ENCODE measurements at places on chromosomes 12 and 14.

DNA sequence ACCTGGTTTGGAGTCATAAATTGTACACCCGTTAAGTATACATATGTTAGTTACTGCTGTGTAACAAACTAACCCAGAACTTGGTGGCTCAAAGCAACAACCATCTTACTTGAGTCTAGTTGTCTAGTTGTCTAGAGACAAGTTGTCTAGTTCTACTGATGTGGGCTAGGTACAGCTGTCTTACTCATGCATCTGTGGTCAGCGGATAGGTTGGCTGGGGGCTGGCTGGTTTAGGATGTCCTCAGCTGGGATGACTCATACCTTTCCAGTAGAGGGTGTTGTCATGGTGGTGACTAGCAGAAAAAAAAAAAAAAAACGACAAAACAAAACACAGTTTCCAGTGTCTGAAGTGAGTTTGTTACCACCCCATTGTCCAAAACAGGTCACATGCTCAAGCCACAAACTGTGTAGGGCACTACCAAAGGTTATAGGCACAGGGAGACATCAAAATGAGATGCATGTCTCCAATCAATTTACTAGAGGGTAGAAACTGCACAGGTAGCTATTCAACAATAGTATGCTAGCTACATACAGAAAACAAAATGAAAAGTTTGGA lies 680.3 kb downstream of the MED13L start:
- DNase-seq, result no peak

DNA sequence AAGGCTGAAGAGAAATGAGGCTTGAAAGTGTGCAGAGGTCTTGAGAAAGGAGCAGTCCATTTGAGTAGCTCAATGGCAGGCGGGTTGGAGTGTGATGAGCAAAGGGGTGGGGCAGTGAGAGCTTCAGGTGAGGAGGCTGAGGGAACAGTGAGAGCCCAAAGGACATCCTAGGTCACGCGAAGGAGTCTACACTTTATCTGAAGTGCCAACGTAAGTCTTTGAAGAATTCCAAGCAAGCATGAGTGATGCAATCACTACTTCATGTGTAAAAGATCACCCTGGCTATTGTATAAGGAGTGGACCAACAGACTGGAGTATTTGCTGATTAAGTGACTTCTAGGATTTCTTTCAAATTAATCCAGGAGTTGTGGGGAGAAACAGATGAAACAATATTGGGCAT lies 159.9 kb upstream of the HIF1A start:
- DNase-seq, result no peak

DNA sequence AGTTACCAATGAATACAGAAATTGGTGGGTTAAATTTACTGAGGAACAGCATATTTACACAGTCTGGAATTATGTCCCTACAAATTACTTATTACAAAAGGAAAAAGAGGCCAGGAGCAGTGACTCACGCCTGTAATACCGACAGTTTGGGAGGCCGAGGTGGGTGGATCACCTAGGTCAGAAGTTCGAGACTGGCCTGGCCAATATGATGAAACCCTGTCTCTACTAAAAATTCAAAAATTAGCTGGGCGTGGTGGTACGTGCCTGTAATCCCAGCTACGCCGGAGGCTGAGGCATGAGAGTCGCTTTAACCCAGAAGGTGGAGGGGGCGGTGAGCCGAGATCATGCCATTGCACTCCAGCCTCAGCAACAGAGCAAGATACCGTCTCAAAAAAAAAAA lies 52.6 kb downstream of the HECTD1 start:
- DNase-seq, result no peak

DNA sequence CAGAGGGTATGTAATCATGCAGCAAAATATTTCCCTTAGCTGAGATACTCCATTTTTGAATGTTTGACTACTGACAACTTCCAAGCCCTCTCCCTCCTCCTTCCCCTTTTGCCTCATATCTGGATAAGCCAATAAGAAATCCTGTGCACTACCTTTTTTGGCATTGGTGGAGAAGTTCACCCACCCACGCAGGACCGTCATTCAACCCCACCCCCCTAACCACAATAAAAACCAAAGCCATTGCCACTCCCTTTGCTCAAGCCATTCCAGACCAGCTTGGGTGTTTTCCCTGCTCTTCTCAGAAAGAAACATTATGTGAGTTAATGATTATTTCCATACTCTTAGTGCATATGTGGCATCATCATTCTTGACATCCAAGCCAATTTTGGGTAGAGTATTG lies 176.7 kb downstream of the PTPN11 start:
- no peak for DNase-seq

- no peak for DNase-seq
These were observed 7.8 kb upstream of the TCHP start for GRCh38 chr12:109892165-109892715.

GRCh38 chr14:20302042-20302755 lies 3.6 kb downstream of the TTC5 start:
- DNase-seq, result no peak

DNA sequence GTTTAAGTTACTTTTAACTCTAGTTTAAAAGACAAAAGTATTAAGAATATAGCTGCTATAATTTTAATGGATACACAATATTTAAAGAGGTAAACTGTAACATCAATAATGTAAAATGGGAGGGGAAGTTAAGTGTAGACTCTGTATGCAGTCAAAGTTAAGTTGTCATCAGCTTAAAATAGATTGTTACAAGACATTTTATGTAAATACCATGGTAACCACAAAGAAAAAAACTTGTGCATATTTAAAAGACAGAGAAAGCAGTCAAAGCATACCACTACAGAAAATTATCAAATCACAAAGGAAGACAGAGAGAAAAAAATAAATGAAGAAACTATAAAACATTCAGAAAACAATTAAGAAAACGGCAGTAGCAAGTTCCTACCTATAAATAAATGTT lies 73.3 kb downstream of the CEP128 start:
- no peak for DNase-seq

DNA sequence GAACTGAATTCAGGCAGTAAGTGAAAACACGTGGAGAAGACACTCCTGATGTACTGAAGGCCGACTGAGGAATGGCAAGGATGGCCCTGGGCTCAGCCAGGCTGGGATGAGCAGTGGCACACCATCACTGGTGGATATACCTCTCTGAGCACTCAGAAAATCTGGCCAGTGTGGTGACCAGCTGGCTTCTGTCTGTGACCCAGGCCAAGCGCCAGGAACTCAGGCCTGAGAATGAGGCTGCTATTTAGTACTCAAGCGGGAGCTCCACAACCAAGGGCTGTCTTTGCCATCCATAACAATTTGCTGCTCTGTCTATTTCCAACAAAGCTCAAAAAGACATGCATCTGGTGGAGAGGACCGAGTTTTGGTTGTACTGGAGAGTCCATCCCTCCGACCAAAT lies 586.3 kb downstream of the BCL11B start:
- no peak for DNase-seq

DNA sequence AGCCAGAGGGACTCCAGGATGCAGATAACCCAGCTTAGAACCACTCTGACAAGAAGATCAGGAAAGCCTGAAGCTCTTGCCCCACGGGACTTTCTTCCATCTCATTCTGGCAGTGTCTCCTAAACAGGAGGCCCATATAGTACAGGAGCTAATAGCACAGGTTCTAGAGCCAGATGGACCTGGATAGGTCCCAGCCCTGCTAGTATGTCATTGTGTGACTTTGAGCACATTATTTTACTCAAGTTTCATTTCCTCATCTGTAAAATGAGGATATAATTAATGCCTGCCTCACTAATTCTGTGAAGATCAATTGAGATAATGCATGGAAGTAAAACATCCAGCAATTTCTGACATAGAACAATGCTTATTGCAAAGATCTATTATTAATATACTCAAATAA lies 66.5 kb upstream of the GZMB start:
- DNase-seq, result no peak

- DNase-seq, result no peak
These were observed 101.4 kb upstream of the ADAMTS20 start for GRCh38 chr12:43653289-43653915.

GRCh38 chr14:92922883-92923743 lies at the start of gene CHGA:
TSS of gene CHGA (plus strand) at chr14:92923150. CDS start at chr14:92923360, 210 bp downstream.
- no peak for DNase-seq

DNA sequence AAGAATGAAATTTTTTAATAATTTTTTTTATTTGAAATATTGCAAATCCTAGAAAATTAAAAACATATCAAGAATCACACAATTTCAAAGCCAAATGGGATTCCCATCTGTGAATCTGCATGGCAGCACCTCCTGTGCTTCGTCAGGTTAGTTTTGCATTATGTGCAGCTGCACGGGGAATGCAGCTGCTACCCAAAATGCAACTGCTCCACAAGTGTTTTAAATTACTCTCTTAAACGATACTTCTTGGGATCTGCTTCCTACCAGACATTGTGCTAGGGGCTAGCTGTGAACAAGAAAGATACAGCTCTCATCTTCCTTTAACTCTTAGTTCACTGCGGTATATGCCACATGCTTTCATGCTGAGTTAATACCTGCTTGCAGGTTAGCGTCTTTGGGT lies 154.2 kb downstream of the CRADD start:
- DNase-seq, result no peak

DNA sequence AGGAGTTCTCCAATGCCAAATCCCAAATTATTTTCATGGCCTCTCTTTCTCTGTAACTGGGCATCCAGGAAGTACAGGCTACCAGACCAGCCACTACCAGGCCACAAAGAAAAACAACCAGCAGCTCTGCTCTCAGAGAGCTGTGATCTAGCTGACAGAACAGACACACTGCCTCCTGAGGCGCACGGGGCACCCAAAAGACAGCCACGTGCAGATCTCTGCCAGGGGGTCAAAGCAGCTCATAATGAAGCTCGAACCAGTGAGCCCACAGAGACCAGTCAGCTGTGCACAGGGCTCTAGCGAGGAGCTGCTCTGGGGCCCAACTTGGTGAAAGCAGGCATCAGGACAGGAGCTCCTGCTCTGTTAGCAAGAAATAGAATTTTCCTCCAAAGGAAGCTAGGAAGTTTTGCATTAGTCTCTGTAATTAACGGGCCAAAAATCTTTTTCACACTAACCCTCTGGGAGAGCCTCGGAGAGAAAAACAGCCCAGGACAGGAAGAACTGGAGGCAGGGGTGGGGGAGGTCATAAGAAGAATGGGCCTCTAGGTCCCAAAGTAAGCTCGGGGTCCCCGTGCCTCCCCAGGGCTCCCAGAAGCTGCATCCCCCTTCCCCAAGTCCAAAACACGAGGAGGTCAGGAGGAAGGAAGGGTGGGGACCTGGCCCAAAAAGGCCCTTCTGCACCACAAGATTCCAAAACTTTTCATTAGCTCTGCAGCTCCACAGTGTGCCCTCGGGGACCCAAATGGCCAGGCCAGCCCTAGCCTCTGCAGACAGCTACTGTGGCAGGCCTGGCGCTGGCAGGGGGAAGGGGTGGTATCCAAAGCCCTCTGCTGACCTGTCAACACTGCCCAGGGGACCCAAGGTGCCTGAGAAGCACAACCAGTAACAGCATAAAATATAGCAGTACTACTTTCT lies 30.2 kb downstream of the ACTN1 start:
- DNase-seq, result no peak

DNA sequence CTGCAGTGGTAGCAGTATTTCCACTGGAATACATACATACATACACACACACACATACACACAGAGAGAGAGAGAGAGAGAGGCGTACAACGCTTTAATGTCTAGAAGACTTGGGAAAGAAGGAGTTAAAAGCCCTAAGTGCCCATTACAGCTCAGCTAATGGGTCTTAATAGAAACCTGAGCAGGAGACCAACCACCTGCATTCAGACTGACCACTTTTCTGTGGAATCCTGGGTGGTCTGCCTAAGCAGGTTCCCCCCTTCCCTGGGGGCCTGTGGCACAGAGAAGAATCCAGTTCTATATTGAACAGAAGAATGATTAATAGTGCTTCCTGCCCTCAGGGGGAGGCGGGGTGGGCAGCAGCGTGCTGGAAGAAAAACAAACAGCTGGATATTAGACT lies 312.4 kb upstream of the PRKD1 start:
- DNase-seq, result no peak

DNA sequence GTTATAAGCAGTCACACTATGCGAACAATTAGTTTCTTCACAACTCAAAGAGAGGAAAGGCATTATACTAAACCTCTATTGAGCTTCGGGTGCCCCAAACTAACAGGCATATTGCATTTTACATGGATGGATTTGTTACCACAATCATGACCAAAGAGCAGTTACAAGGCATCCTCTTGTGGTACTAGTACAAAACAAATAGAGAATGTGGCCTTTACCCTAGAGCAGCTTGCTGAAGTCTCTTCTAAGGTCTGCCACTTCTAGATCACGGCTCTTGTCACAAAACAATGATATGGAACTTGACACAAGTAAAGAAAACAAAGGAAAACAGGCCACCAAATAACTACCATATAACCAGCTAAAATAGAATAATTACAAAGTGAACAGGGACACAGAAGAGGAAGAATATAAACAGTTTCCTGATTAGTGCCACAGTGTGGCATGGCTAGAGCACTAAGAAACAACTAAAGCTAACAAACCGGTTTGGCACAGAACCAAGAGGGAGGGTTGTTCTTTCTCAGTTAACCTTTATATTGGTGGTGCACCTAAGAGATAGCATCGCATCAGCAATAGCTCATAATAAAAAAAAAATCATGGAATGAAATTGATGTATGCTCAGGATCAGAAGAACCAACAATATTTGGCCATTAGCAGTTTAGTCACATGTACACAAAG lies 209.7 kb upstream of the ATP2B1 start:
- no peak for DNase-seq

GRCh38 chr12:2380946-2381345 lies 328.2 kb downstream of the CACNA1C start:
- DNase-seq, result no peak

DNA sequence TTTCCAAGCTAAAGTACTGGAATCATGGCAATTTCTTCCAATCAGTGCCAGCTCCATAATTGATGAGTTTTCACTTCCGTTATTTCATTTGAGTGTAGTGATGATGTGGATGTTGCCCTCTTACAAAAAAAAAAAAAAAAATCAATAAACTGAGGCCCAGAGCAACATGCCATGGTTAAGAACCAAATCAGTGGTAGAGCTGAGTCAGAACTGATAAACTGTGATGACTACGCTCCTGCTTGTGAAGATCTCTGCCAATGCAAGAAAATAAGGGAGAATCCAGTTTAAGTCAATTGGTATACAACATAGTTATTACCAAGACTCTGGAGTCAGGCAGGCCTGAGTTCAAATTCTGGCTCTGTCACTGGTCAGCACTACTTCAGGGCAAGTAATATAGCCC lies 102.7 kb downstream of the GPR135 start:
- DNase-seq, result no peak

DNA sequence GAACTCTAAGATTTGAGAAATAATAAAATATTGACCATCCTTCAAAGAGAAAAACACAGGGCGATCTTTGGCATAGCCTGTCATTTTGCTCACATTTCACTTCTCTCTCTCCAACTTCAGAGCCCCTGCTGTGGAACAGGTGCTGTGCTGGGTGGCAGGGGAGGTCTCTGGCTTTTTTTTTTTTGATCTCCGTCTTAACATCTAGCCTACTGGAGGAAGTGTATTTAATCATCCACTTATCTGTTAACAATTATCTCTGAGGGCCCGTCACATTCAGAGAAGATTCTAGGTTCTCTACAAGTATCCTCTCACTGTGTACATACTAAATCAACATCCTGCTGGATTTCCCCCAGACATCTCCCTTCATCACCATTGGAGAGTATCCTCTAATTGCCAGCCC lies 34.1 kb downstream of the CHST11 start:
- no peak for DNase-seq

GRCh38 chr12:114697741-114698565 lies 14.0 kb upstream of the TBX3 start:
- DNase-seq, result no peak

- DNase-seq, result no peak
These were observed 72.9 kb upstream of the SRSF5 start for GRCh38 chr14:69693801-69694729.
